ENCODE measurements at places on chromosomes 16 and 17.

- no peak for DNase-seq
Observed at GRCh38 chr16:38941-39892, 14.2 kb downstream of the POLR3K start.

- no peak for DNase-seq
Observed at GRCh38 chr17:80920441-80920840, 71.2 kb upstream of the CHMP6 start.

DNA sequence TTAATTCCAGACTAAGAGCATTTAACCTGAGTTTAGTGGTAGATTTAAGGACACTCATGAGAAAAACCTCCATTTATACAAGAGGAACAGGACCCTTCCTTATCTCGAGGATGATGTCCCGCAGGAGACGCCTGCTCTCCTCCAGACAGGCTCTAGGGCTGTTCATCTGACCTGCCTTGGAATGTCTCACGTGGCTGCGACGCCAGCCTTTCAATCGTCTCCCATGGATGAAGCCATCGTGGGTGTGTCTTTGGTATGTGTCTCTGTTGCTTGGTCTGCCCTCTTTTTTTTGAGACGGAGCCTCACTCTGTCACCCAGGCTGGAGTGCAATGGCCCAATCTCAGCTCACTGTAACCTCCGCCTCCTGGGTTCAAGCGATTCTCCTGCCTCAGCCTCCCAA lies 16.5 kb downstream of the CHMP6 start:
- DNase-seq = no peak

- DNase-seq = peak; percentile 58
Observed at GRCh38 chr17:39573447-39574298, 34.0 kb downstream of the NEUROD2 start.

DNA sequence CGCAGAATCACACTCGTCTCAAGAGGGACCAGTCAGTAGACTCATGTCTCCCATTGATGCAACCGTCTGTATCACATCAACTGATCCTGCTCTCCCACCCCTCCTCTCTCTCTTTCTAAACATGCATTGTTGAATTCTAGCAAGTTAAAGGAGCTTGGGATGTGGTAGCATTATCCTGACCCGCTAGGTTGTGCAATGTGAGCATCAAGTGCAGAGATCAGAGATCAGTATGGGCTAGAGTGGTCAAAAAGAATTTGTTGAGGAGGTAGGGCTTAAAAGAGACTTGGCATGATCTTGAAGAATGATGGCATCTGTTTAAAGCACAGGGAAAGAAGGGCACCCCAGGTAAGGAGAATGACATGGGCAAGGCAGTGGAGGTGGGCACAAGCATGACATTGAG lies 38.7 kb downstream of the PRSS54 start:
- no peak for DNase-seq

- no peak for DNase-seq
Observed at GRCh38 chr17:33197342-33197741, 95.8 kb downstream of the ASIC2 start.

GRCh38 chr16:88524973-88525662 lies 45.1 kb upstream of the ZC3H18 start:
- no peak for DNase-seq

- no peak for DNase-seq
Observed at GRCh38 chr17:896953-897661, 82.5 kb downstream of the NXN start.

- no peak for DNase-seq
Observed at GRCh38 chr17:40467281-40467867, 24.1 kb downstream of the IGFBP4 start.

All from WERI-Rb-1 (cell line).